Hindlimb muscle (tissue), 1 donor: ENCODE measurements at places on chromosomes 16 and 17.

DNA sequence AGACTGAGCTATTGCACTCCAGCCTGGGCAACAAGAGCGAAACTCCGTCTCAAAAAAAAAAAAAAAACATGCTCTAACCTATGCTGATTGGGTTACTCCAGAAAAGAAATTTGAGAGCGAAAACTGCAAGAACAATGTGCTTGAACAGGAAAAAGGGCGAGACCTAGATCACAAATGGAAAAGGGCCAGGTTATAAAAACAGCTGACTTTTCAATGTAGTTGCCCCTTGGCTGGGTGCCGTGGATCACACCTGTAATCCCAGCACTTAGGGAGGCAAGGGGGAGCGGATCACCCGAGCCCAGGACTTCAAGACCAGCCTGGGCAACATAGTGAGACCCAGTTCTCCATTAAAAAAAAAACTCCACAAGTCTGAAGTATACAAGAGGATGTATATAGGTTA lies 48.8 kb downstream of the MRM3 start:
- DNase-seq, result no peak

- no peak for DNase-seq
Observed at GRCh38 chr16:1746693-1747195, 24.6 kb downstream of the NME3 start.

GRCh38 chr16:17068524-17068923 lies 402.2 kb downstream of the XYLT1 start:
- DNase-seq, result no peak

- no peak for DNase-seq
Observed at GRCh38 chr17:72931635-72932034, 160.9 kb downstream of the SLC39A11 start.

DNA sequence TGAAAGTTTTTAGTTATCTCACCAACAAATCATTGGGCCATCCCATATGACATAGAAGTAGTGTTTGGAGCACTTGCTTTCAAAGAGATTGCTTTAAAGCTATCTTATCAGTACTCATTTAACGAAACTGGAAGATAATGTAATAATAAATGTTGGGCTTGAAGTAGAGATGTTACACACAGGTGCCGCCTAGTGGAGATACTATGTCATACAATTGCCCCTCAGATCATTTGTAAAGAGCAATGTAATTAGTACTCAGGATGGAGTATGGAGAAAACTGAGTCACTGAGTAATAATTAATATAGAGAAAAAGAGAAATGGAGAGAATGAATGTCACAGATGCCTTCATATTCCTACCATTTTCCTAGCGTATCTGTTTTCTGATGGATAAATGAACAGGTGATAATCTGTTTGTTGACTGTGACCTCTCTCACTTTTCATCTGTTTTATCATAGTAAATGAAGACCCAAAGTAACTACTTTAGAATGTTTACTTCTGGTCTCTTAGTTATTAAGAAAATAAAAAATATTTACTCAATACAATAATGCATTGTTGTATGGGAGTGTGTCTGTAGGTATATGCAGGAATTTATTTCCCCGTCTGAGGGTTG lies 80.4 kb downstream of the EFCAB5 start:
- DNase-seq, result peak; percentile 15

- no peak for DNase-seq
Observed at GRCh38 chr16:66154801-66155200, 211.7 kb upstream of the CDH5 start.

DNA sequence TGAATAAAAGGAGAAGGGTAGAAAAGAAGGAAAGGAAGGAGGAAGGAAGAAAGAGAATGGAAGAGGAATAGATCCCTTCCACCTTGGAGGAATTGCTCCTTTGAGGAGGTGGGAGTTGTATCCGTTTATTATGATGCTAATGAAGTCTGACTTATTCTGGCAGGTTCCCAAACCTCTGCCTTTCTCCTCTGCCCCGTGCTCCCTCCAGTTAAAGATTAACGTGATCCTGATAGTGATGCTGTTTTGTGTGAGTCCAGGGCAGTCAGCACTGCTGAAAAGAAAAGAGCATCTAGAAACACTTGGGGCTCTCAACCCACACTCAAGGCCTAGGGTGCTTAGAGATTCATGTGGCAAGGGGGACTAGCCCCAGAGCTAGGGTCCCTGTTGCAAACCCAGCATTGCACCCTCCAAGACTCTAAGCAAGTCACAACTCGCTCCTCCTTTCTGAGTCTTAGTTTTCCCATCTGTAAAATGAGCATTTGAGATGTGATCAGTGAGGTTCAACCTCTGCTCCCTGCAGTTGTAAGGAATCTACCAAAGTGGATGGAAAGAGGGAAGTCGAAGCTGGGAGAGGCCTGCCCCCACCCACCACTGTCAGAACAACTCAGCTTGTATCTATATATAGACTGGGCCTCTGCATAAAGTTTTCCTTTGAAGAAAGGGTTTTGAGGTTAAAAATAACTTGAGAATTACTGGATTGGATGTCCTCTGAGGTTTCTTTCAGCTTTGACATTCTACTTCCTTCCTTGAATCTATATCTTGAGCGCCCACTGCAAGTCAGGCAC lies 46.9 kb upstream of the TMEM132E start:
- no peak for DNase-seq

GRCh38 chr17:409308-409847 lies 56.8 kb upstream of the RPH3AL start:
- no peak for DNase-seq

DNA sequence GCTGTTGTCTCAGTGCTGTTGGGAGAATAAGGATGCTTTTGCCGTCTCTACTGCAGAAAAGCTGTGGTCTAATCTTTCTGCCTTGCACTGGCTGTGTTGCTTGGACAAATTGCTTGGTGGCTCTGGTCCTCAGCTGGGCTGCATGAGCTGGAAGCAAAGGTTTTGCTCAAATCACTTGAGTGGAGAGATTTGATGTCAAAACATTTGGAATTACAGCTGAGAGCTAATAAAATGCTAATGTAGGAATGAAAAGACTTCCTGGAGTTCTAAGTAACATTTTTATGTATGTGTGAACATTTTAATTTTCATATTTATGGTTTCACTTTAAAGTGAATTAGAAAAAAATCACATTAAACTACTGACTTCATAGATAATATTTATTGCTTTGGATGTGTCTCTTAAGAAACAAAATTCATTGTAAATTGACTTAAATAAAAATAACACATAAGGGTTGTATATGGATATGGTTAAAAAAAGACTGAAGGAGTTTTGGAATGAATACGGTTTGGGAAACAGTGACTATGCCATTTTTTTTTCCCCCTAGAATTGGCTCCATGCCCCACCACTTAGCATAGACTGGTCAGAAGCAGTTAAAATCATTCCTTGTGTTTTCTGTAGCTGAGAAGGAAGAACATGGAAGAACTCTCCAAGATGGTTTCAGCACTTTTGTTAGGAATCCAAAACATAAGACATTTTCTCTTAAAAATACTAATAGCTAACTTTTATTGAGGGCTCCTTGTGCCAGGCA lies 39.2 kb upstream of the FAM20A start:
- peak; percentile 12 for DNase-seq

- no peak for DNase-seq
Observed at GRCh38 chr17:50102164-50102991, 7.2 kb downstream of the PDK2 start.

- no peak for DNase-seq
Observed at GRCh38 chr17:16480995-16481394, 11.0 kb downstream of the LRRC75A start.

- DNase-seq, result no peak
Observed at GRCh38 chr16:57637424-57637823, 9.0 kb downstream of the ADGRG1 start.
